Stimulated activated CD8-positive, alpha-beta memory T cell treated with anti-CD3 and anti-CD28 coated beads, Interleukin-7, amount 100 ng/mL, for 1 hour (primary cell): ENCODE measurements at places on chromosomes 6 and 20.

DNA sequence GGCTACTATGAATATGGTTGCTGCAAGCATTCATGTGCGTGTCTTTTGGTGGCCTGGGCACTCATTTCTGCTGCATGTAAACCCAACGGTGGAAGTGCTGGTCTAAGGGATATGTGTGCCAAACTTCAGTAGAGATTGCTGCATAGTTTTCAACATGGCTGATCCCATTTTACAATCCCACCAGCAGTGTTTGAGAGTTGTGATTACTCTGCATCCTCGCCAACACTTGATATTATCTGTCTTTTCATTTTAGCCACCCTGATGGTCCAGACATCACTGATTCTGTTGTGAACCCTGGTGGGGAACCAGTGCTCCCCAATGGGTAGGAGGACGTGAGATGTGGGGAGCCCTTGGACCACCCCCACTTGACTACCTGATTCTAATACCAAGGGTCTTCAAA is 27.5 kb downstream of the PACSIN1 start:
- DNase-seq = no peak

- DNase-seq = no peak
Observed at GRCh38 chr6:135673501-135674309, 176.2 kb upstream of the AHI1 start.

DNA sequence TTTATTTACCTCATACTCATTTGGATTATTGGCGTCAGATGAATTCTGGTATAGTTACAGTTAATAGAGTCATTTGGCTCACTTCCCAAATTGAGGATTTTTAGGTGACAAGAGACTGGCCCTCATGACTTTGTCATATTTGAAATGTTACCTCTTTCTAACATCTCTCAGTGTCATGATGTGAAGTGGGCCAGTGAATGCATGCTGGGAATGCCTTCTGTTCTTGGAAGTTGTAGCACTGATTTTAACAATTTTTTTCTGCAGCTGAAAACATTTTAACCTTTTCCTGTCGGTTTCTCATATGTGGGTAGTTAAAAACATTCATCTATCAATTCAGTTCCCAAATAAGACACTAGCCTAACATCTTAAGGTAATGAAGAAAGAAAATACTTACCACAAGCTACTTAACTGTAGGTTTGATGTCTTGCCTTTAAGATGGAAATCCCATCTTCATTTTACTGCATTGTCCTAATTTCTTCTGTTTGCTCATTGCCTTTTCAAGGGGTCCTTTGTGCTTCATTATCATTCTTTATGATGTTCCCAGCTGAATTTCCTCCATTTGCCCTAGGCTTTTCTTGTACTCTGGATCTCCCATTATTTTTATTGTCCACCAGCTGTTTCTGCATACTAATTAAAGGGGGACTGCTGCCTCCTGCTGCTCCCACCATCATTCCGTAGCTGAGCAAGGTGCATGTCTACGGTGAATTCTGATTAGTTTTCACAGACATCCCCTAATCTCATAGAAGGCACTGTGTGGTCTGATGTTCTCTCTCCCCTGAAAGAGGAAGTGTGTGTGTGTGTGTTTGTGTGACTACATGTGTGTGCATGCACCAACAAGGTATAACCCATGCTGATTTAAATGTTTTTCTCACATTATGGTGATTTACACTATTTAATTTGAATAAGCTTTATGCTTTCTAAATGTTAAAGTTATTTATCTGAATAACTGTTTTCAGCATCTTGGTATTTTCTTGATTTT is 109.5 kb downstream of the B3GAT2 start:
- no peak for DNase-seq

- DNase-seq = no peak
Observed at GRCh38 chr6:159104931-159105330, 60.1 kb upstream of the TAGAP start.

DNA sequence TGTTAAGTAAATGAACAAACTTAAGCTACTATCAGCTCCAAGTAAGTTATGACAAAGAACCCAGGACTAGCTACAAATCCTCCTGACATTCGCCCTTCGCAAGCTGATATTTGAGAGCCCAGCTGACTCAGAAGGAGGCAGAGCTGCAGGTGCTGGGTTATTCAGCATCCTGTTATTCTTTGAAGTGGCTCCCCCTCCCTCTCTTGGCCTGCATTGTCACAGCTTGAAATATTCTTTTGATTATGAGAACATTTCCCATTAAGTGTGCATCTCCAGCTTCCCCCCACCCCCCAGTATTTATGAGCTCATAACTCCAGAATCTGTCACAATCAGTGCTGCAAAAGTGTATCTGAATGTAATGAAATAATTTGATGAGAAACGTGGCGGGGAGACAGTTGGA is 78.8 kb upstream of the RALY start:
- DNase-seq = no peak

- DNase-seq = no peak
Observed at GRCh38 chr20:35757098-35757705, 14.6 kb upstream of the PHF20 start.

- DNase-seq = no peak
Observed at GRCh38 chr6:70886661-70887060, 70.2 kb downstream of the B3GAT2 start.

DNA sequence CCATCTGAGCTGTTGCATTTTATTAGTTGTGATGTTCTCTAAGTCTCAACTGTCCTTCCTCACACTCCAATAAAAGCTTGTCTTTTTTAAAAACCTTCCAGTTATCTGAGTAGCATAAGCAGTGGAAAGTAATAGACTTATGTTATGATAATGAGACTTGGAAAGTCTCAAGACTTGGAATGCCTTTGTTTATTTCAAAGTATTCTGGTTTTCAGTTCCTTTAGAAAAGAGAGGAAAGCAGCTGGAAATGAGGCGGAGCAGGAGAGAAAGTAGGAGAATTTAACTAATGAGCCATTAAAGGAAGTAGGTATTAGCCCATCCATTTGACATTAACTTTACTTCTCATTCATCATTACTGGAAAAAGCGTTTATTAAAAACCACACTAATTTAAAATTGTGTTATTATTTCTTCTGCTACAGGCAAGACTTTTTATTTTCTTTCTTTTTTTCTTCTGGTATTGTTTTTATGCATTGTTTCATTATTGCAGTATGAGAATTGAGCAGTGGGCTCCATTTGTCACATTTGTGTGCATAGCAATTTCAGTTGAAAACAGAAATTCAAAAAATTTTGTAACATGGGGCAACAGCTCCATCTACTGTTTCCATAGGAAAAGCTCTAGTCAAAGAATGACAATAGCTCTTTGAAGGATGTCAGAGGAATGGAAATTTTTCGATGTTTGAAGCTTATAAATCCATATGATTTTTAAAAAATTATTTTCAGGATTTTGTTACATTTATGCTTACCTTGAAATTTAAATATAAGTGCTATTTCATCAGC is 194.8 kb downstream of the COL9A1 start:
- DNase-seq = no peak

DNA sequence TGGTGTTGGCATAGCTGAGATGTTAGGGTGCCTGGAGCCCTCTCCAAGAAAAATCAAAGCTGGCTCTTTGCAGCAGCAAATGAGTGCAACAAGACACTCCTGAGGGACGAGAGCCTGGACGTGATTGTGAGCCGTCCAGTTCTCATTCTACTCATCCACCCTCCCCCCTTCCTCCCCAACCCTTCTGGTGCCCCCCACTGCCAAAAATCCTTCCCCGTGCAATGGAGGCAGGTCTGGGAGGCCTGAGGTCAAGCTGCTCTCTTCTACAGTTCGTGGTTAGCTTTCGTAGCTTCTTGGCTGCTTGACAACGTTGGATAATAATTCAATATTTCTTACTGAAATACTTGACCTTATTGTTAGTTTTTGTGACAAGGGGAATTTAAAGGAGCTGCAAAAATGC is 185.3 kb upstream of the SUPT3H start:
- no peak for DNase-seq

DNA sequence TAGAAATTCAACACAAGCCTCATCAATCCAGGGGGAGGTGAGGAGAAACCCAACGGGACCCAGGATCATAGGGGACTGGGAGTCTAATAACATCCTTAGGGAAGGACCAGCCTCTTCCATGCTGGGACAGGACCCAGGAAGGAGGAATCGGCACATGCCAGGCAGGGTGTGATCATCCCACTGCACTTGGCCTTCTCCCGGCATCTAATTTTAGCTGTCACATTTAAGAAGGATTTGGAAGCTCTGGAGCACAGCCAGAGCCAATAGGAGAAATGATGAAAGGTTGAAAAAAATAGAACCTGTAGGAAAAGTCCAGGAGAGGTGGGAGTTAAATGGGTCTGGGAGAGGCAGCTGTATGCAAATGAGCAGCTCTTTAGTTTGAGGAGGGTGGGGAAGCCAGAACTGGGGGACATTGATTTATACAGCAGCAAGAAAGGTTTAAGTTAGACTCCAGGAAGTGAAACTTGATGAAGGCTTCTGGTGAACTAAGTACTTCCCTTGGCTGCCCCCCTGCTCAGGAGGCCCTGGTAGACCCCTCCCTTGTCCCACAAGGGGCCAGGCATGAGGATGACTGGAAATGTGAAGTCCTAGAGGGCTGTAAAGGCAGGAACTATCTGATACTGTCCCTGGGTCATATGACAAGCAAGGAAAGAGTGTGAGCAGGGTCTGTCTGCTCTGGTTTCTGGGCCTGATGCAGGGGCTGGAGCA is 260.3 kb downstream of the LRFN2 start:
- DNase-seq = no peak

DNA sequence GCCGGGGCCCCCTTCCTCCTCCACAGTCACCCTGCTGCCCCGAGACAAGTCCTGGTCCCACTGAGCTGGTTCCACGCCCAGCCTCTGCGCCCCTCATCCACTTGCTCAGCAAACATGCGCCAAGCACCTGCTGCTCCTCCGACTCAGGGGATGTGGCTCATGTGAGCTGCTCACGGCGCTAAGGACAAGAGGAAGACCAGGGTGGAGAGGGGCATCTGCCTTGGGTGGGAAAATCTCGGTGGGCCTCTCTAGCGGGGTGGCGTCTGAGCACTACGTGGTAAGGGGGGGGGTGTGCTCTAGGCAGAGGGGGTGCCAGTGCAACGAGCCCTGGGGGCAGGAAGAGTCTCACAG is 4.5 kb downstream of the LAMA5 start:
- no peak for DNase-seq

GRCh38 chr20:59006167-59006863 is 739 bp downstream of the CTSZ start:
- no peak for DNase-seq

DNA sequence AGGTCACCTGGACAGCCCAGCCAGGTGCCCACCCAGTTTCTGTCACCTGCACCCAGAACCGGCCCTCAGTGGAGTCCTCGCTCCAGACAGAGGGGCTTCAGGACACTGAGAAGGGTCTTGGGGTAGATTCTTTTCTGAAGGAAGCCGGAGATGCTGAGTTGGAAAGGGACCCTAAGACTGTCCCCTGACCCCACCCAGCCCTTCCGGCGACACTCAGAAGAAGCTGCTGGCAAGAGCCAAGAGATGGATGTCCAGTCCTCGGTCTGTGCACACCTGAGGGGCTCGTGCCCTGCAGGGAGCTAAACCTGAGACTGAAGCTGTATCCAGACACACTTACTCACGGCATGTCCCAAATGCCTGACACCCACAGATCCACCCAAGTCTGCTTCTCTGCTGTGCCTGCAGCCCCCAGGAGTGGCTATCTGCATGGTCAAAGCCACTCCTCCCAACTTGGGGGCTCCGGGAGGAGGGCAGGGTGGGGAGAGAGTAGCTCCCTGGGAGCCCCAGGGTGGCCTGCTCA is 20.2 kb downstream of the NTSR1 start:
- no peak for DNase-seq

DNA sequence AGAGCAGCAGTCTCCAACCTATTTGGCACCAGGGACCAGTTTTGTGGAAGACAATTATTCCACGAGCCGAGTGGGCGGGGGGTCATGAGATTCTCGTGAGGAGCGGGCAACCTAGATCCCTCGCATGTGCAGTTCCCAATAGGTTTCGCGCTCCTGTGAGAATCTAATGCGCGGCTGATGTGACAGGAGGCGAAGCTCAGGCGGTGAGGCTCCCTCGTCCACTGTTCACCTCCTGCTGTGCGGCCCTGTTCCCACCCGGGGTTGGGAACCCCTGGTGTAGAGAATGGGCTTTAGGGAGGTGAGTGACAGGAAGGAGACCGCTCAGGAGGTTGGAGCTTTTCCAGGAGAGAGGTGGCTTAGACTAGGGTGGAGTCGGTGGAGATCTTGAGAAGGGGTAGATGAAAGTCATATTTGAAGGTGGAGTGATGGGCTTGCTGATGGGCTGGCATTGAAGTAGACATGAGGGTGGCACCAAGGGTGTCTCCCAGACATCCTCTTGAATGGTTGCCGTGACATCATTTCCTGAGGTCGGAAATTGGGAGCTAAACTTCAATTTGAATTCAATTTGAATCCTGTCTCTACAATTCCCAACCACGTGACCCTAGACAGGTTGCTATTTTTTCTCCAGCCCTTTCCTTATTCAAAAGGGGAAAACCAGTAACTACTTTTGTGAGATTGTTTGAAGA is 1.5 kb upstream of the RAD21L1 start:
- DNase-seq = no peak

DNA sequence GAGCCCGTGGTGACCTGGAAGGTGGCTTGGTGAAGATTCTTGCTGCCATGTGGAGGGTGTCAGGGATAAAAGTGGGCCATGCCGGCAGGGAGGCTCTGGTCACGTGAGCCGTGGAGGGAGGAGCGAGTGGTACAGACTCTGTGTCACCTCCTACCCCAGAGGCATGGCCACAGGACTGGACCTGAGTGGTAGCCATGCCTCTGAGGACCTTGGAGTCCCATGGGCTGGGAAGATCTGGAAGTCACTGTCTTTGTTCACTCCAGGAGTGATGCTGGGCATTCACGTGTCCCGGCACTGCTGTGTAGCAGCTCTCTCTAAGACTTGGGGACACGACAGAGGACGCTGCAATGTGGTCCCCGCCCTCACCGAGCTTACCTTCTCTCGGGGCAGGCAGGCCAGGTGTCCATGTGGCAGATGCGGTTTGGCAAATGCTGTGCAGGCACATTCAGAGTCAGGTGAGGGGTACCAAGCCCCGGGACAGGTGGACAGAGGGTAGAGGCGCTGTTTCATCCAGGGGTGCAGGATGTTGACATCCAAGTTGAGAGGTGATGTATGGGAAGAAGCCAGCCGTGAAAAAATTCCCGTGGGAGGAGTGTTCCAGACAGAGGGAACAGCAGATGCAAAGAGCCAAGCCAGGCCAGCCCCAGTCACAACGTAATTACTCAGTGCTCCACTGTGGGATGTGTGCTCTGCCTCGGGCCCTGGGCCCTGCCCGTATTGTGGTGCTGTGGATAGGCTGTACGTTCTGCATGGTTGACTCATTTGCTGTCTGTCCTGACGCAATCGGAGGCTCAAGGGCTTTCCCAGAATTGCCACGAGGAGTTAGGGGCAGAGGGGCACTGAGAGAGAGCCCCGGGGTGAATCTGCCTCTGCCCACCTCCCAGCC is 307.8 kb downstream of the TAF4 start:
- no peak for DNase-seq

GRCh38 chr6:68680264-68680663 is 45.2 kb downstream of the ADGRB3 start:
- no peak for DNase-seq
